ENCODE measurements at places on chromosomes 16 and 17.

DNA sequence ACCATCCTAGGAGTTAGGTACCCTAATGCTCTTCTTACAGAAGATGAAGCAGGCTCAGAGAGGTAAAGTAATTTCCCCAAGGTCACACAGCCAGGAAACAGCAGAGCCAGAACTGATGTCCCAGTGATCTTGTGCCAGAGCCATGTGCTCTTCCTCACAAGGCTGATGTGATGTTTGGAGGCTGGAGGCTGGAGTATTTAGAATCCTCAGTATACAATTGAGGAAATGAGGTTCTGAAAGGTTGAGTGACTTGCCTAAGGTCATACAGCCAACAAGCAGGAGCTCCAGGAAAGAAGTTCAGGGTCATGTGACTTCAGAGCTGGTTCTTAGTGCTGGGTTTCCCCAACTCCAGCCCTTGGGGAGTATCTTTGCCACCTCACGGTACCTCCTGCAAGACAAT is 18.5 kb downstream of the ITPRIPL2 start:
- no peak for DNase-seq

GRCh38 chr16:66152181-66152580 is 214.3 kb upstream of the CDH5 start:
- no peak for DNase-seq

- DNase-seq = no peak
Observed at GRCh38 chr16:67339453-67339852, 12.8 kb downstream of the LRRC36 start.

GRCh38 chr17:17018612-17019429 is 23.4 kb upstream of the MPRIP start:
- DNase-seq = no peak

GRCh38 chr17:82729479-82730260 is 5.7 kb upstream of the FN3K start:
- DNase-seq = no peak

- DNase-seq = peak; percentile 62
Observed at GRCh38 chr16:2056681-2057407, 9.1 kb downstream of the TSC2 start.

Data from posterior cingulate gyrus (tissue), 11 donors.